ENCODE measurements at places on chromosomes 1 and 21.

- no peak for DNase-seq
Observed at GRCh38 chr1:3776231-3776961, 3.8 kb downstream of the SMIM1 start.

DNA sequence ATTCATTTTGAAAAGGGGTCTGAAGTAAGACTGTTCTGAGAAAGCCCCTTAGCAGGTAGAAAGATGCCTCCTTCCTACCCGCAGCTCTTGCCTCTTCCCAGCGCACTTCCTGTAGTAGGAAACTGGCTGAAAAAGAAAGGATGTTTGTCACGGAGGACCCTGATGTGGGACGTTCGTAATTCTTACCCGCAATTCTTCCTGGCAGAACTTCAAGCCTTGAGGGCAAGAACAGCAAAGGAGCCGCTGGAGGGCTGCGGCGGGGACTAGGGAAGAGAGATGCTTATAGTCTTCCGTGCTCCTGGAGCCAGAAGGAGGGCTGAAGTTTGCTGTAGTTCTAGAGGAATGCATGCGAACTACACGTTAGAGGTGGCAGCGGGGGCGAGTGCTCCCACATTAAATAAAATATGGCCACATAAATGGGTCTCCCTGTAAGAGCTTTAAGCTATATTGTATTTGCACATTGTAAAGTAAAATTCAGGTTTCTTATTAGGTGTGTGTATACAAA lies 6.3 kb downstream of the C1orf53 start:
- DNase-seq, result no peak

GRCh38 chr1:186236921-186237320 lies 138.1 kb downstream of the TPR start:
- DNase-seq, result no peak

- no peak for DNase-seq
Observed at GRCh38 chr1:84155517-84155916, 11.4 kb downstream of the PRKACB start.

GRCh38 chr1:18932387-18932786 lies 24.1 kb downstream of the IFFO2 start:
- no peak for DNase-seq

GRCh38 chr1:1144843-1145546 lies 28.7 kb upstream of the TTLL10 start:
- DNase-seq, result peak; percentile 89

DNA sequence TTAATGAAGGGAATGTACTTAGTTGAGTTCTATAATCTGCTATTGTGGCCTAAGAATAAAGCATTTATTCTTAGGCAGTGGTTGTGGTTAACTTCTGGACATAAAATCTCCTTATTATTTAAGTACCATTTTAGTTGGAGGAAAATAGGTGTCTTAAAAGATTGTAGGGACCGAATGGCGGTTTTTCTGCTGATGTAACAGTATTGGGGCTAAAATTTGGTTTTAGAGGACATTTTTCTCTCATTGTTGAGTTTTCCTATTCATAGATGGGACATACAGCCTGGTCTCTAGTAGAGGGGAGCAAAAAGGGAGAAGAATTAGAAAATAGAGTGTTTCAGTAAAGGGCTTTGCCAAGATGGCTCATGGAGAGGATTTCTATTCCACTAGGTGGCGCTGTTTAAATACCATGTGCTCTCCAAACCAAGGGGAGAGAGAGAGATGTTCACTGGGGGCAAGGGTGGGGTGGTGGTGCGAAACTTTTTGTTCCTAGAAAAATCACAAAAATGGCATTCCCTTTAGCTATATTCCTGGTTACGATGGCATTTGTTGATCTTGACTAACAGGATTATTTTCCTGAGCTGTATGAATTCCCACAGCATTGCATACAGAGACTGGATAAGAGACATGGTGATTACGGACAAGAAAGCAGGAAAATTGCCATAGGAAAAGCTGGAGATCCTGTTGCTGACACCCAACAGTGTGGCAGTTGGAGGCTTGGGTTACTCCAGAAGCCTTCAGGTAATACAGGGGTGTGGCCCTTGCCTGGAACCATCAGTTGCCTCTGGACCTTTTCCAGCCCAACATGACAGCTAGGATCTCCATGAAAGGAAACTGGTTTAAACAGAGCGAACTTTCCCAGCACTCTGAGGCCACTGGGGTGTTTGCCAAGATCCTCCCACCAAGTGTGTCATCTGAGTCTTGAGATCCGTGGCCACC lies 18.2 kb upstream of the FCGR2A start:
- peak; percentile 36 for DNase-seq

- peak; percentile 15 for DNase-seq
Observed at GRCh38 chr1:109777980-109778625, 14.4 kb upstream of the EPS8L3 start.

DNA sequence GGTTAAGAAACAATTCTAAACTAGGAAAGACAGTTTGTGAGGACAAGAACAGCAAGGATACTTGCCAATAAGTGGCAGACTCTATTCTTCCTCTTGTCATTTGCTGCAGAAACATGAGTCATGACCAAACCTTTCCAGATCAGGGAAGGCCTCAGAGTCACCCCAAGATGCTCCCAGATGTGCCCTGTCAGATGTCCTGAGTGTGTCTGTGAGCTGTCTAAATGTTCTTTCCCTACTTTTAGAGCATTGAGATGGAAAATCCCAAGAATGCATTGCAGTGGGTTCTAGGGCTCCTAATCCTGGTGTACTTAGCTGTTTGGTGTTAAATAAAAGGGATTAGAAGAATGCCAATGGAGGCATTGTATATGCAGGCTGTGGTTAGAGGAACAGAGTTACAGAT lies 57.5 kb upstream of the KIAA0040 start:
- no peak for DNase-seq

DNA sequence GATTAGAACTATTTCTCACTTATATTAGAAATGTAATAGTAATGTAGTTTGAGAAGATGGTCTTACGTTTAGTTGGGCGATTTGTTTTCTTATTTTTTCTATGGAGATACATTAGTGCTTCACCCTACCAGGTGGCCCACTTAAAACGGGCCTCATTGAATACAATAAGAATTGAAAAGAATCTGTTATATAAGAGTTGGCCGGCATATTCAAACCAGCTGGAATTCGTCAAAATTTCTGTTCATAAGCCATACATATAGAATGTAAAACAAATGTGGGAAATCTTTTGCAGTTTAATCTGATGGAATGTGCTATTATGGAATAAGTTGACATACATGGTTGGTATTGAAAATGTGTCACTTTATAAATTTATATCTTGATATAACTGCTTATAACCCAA lies 96.4 kb upstream of the C1orf105 start:
- no peak for DNase-seq

DNA sequence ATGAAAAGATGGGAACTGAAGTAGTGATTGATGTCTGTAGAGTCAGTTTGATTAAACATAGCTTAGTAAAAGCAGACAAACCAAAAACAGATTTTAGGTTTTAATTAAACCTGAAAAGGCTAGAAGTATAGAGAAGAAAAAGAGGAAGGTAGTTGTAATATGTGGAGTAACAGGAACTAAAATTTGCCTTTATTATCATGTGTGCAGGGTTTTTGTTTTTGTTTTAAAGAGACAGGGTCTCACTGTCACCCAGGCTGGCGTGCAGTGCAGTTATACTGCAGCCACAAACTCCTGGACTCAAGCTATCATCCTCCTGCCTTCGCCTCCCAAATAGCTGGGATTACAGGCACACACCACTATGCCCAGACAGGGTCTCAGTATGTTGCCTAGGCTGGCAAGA lies 6.0 kb downstream of the TOR1AIP1 start:
- DNase-seq, result no peak

DNA sequence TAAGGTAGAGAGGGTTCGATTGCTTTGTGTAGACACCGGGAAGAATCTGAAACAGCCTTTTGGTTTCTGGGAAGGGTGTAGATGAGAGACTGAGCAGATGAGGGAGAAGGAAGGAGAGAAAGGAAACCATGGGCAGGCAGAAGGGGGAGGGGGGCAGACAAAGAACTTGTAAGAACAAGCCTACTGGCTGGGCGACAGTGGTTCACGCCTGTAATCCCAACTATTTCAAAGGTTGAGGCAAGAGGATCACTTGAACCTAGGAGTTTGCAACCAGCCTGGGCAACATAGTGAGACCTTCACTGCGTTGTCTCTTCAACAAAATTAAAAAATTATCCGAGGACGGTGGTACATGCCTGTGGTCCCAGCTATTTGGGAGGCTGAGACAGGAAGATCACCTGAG lies 106.2 kb downstream of the TM2D1 start:
- no peak for DNase-seq

DNA sequence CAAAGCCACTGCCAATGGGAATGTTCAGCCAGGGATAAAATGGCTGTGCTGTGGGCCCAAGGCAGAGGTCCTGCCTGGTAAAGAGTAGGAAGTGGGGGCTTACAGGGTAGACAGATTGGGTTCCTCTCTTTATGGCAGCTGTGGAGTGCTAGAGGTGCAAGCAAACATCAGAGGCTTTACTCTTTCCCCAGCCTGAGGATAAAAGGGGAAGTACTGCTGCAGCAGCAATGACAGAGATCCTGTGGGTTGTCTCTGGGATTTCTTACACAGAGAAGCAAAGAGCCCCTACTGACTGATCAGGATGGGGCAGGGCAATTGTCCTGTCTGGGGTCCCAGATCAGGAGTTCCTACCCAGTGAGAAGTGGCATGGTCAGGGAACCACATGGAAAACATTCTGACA lies 54.2 kb downstream of the DRAM2 start:
- DNase-seq, result no peak

GRCh38 chr1:183291216-183291762 lies 105.2 kb downstream of the LAMC2 start:
- no peak for DNase-seq

DNA sequence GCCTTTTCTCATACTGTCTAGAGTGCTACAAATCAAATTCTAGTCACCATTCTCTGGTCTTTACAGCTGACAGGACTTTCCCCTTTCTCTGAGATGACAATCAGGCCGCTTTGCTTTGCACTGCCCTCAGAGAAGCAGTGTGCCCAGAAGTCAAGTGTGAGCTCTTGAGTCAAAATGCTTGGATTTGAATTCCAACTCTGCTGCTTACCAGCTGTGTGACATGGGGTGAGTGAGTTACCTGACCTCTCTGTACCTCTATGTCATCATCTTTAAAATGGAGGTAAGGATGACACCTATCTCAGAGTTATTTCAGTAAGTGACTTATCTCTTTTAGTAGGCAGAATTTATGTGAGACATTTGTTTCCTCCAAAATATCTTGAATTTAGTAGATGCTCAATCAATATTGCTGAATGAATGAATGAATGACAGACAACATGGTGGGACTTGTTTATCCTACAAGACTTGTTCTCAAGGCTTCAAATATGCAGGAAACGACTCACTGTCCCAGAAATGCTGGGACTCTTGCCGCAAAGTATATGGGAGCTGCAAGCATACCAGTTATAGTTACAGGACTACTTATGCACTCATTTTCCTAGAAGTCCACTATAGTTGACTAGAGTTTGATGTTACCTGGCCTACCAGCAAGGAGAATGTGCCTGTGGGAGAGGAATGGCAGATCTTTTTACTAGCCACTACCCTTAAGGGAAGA lies 38.1 kb upstream of the A3GALT2 start:
- no peak for DNase-seq

DNA sequence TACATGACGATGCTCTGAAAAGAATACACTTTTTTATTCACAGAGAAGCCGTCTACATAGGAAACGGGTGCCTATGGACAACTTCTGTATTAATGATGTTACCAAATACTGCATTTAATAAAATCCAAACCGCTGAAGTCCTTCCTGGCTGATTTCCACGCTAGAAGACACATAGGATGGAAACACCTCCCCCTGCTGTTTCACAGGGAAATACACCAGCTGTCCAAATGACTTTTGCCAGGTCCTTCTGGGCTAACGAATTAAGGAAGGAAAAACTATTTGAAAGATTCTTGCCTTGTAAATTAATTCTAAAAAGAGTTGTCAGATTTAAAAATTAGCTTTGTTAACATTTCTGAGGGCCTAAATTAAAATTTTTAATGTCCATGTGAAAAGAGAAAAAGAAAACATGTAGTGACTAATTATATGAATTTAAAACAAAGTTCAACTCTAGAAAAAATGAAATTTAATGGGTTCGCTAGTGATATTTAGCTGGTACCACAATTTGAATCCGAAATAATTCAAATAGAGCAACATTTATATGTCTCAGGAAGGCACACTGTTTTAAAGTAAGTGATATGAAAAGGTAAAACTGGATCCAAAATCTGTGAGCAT lies 146.0 kb downstream of the RERE start:
- DNase-seq, result peak; percentile 51

DNA sequence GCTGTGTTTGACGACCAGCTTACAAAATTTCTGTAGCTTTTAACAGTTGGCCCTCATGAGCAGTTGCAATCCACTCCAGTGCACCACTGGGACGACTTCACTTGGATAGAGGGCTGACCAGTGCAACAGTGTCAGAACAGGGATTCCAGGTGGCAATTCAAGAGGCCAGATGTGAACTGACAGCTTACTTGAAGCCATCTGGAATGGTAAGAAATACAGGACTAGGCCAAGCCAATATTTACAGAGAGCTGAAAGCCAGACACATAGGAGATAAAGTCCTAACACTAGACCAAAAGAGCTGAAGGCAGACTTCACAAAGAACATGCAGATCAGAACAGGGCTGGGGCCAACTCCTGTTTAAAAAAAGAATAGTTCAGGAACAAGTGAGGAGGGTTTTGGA lies 93.5 kb upstream of the NFIA start:
- DNase-seq, result no peak

- DNase-seq, result no peak
Observed at GRCh38 chr1:227661495-227661894, 73.6 kb downstream of the JMJD4 start.

GRCh38 chr1:231628207-231628876 lies 1.8 kb downstream of the DISC1 start:
- DNase-seq, result no peak

DNA sequence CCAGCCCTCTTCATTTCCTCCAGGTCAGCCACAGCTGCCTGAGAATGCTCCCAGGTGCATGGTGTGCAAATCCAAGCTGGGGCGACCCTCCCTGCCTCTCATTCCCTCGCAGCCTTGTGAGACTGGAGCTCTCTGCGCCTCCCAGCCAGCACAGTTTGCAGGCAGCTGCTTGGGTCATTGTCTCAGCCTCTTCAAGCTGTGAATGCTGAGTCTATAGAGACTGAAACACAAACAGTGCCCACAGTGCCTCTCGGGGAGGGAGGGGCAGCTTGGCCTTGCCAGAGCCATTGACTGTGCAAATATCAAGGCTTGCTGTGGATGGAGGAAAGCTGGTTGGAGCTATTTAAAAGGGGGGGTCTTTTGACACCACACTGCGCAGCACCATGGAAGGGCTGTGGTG lies 10.6 kb downstream of the PLXNA2 start:
- DNase-seq, result peak; percentile 70

DNA sequence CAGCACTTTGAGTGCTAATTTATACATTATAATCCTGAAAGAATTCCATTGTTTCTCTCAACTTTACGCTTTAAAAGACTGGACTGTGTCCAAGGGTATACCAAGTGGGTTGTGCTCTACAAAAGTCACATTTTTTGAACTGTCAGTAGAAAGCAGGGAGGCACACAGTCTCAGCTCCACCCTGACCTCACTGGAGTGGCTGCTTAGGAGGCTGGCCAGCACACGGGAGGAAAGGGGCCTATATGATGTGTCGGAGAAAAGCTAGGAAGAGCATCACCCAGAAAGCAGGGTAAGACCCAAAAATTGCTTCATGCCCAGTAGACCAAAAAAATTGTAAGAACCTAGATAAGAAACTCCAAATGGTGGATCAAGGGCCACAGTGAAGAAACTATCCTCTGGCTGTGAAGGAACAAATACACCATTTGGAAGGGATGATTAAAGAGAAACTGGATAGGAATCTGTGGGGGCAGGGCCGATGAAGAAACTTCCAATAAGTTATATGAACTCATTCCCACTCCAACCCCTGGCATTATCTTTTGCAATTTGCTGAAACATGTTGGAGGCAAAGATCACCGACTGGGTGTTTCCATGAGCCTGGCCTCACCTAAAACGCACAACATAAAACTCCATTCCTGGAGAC lies 1.9 kb downstream of the S100A10 start:
- no peak for DNase-seq

- DNase-seq, result no peak
Observed at GRCh38 chr1:40844887-40845878, 17.0 kb downstream of the CITED4 start.

Measured in colonic mucosa (tissue), 4 donors.